ENCODE measurements at places on chromosomes 5 and 9. TPM values are rescaled to one million over a fixed set of nuclear protein-coding genes. Genes with fewer than 3 reads are reported as not detected.

FBP2 gene
- total RNA-seq = not detected

PCDHA1 gene
- 6.6 TPM for total RNA-seq

PCDHA9 gene
- total RNA-seq = 18.6 TPM

SPAAR gene
- total RNA-seq = 0.31 TPM

DNA sequence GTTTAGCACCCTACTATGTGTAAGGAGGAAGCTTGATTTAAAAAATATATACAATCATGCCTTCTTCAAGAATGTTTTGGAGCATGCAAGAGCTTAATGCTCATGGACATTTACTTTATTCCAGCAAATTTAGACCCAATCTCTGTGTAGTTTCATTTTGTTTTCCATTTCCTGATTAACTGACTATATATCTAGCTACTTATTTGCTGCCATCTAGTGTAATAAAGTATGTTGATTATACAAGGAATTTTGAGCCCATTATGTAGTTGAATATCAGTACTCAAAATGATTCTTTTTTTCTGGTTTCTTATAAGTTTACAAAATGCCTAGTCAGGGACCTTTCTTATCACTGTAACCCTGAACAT is 100.0 kb upstream of the CCDC152 start:
- DNase-seq = no peak

- DNase-seq = no peak
Observed at GRCh38 chr5:137345396-137345795, 153.7 kb downstream of the SPOCK1 start.

DNA sequence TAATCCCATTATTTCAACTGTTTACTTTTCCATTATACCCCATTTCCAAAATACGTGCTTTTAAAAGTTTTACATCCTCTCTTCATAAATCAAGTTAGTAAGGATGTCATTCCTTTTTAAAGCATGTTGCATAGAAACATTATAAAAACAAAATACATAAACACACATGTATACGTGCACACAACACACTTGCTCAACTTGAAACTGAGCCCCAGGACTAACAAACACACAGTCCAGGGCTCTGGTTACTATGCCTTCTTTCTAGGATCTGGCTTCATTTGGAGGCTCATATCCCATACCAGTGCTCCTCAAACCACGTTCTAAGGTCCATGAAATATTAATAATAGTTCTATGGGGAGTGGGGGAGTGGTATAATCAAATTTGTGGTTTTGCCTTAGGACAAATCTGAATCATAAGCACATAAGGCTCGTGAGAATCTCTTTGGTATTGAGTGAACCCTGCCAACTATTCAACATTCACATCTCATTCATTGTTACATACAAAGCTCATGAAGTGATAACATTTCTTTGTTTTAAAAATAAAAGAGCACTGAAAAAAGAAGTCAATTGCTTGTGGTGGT is 55.2 kb downstream of the NFIB start:
- no peak for DNase-seq

DNA sequence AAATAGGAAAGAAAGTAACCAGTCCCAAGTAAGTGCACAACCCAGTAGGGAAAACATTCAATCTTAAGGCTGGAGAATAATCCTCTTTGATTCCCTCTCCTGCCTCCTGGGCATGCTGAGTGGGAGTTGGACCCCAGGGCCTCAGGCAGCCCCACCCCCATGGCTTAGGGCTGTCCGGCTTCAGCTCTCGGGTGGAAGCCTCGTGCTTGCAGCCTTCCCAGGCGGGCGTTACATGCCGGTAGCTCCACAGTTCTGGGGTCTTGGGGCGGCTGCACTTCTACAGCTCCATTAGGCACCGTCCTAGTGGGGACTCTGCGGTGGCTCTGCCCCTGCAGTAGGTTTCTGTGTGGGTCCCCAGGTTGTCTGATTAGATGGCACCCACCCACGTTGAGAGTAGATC is 10.1 kb downstream of the GLIPR2 start:
- DNase-seq = no peak

- DNase-seq = no peak
Observed at GRCh38 chr5:100970646-100971255, 67.7 kb upstream of the ST8SIA4 start.

GRCh38 chr9:69380301-69380700 is 55.3 kb downstream of the ENTREP1 start:
- DNase-seq = no peak

- no peak for DNase-seq
Observed at GRCh38 chr5:176792655-176793342, 17.6 kb upstream of the UNC5A start.

GRCh38 chr5:59464969-59465368 is 428.6 kb downstream of the PDE4D start:
- no peak for DNase-seq

GRCh38 chr9:88949961-88950340 is 41.3 kb upstream of the S1PR3 start:
- peak; percentile 8 for DNase-seq

DNA sequence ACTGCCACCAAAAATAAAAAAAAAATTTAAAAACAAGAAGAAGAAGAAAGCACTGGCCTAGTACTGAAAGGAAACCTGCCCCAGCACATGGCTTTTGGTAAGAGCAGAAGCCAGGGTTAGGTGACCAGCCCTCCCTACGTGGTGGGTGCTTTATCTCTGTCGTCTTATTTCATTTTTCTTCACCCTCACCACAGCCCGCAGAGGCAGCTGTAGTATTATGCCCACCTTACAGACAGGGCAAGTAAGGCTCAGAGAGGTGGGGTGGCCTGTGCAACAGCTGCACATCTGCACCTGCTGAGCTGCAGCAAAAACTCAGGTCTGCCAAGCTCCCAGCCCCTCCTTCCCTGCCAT is 140.8 kb upstream of the LMX1B start:
- DNase-seq = no peak
